ENCODE measurements at places on chromosomes 3 and 15.

DNA sequence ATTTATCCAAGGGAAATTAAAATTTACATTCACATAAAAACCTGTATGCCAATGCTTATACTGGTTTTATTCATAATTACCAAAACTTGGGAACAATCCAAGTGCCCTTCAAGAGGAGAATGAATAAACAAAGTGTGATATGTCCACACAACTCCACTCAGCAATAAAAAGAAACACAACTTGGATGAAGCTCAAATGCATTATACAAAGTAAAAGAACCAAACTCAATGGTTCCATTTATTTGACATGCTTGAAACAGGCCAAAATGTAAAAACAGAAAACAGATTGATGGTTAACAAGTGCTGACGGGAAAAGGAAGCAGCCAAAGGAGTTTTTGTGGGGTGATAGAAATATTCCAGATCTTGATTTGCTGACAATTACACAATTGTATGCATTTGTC is 23.5 kb downstream of the OCA2 start:
- no peak for DNase-seq

- no peak for DNase-seq
These were observed 229.3 kb upstream of the MCTP2 start for GRCh38 chr15:94002041-94002440.

- no peak for DNase-seq
These were observed 671.7 kb downstream of the MECOM start for GRCh38 chr3:168991803-168992202.

DNA sequence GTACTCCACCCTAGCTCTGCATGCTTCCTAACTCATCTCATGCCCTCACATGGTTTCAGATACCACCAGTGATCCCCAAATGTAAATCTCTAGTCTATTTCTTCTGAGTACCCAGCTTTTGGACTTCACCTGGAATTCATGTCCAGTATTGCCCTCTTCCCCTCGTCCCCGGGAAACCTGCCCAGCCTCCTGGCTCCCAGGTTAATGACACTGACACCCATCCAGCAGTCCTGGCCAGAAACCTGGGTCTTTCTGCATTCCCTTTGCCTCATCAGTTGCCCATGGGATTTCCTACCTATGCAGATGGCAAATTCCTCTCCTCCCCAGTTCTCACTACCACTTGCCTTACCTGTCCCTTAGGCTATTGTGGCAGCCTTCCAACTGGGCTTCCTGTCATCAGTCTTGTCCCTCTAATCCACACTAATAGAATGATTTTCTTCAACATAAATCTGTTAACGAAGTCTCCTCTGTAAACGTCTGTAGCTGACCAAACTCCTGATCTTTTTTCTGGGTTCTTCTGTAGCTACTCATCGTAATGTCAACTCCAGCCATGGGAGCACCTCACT is 15.3 kb upstream of the MYLK start:
- DNase-seq: no peak

DNA sequence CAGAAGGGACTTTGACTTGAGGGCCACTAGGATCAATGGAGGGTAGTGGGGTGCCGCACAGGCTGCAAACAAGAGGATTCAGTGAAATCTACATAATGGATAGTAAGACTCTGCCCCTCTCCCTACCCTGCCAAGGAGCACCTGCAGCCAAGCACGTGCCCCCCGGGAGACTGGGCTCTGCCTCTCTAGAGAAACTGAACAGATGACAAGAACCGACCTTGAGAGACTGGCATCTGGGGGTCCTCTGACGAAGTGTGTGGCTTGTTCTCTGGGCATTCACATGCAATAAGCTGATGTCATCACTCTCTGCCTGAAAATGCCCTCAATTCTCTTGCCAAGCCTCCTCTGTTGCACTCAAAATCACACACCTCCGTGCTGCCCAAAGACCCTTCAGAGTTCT is 132.3 kb downstream of the FAM43A start:
- DNase-seq: no peak

DNA sequence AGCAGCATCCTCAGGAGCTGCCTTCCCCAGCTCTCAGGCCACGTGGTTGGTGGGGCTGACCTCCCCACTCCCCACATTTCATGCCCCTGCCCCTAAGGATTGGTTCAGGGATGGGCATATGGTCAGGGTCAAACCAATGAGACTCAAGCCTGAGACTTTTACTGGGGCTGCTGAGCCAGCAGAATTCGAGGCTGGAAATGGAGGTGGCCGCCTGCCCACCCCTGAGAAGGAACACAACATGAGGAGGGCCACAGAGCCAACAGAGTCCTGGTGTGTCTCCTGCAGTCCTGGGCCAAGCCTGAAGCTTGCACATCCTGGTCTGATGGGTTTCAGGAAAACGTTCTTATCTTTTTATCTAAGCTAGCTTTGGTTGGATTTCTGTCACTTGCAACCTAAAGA is 5.9 kb downstream of the EHD4 start:
- DNase-seq: no peak

DNA sequence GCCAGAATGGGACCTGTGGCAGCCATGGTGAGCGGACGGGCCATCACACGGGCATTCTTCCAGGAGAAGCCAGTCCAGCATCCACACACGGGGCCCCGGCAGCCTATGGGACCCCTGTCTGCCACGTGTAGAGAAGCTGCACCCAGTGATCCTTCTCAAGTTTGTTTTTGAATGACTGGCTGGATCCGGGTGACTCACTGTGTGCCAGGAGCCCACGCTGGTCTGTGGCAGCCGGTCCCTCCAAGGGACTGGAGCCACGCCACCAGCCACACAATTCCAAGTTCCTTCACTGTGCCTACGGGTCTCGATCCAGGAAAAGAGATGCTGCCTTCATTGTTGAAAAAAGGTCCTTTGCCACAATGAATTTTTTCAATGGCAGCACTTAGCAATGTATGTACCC is 58.1 kb downstream of the ATP10A start:
- no peak for DNase-seq

GRCh38 chr3:53554559-53555067 is 60.2 kb downstream of the CACNA1D start:
- DNase-seq: no peak

DNA sequence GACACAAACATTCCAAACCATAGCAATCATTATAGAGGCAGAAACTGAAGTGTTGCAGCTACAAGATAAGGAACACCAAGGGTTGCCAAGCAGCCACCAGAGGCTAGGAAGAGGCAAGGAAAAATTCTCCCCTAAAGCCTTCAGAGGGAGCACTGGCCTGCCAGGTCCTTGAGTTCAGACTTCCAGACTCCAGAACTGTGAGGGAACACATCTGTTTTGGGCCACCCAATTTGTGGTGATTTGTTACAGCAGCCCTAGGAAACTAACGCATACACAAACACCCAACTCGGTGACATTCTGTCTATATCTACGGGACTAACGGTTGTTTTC is 54.6 kb downstream of the MB21D2 start:
- no peak for DNase-seq

All from WTC11 (cell line).